ENCODE measurements at places on chromosomes 5 and 9. TPM values are rescaled to one million over a fixed set of nuclear protein-coding genes. Genes with fewer than 3 reads are reported as not detected.

DNA sequence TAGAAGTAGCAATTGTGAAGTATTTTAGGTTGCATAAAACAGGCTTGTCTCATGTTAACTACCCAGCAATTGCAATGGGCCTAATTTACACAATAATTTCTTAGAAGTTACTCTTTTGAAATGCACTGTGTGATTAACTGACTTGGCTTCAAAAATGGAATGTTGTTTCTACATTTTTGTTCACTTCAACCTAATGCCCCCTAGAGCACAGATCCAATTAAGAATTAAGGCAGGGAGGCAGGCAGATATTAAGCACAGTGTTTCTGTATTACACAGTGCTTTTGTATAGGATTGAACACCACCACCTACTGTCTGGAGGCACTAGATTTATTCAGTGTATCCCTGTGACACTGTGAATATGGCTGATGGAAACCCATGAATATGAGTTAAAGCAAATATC, 302.1 kb downstream of the FBXL17 start:
- DNase-seq: no peak

Gene SPATA31C1
- total RNA-seq: 13.5 TPM

- peak; percentile 87 for DNase-seq
These were observed 49.6 kb upstream of the PSD2 start for GRCh38 chr5:139745800-139746690.

Gene TTC23L
- total RNA-seq: 28.2 TPM

GRCh38 chr5:43620944-43621505, 18.0 kb downstream of the NNT start:
- no peak for DNase-seq

Gene CDC20B
- 15.6 TPM for total RNA-seq

DNA sequence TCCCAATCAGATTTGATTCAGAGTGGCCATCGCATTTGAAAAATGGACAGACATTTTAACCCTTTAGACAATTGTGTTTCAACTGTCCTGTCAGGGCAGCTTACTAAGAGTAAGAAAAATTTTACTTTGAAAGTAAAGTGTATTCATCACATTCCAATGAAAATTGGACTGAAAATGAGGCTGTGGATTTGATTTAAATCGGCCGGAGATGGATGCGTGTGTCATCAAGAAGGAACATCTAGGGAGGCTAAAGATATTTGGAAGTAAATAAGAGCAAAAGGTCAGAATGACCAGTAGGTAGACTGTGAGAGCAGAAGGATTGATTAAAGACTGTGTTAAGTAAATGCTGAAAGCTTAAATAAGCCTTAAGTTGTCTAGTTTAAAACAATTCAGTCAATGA, 1.5 kb downstream of the ZCCHC7 start:
- DNase-seq: no peak

Gene DTWD2
- 15.8 TPM for total RNA-seq

DNA sequence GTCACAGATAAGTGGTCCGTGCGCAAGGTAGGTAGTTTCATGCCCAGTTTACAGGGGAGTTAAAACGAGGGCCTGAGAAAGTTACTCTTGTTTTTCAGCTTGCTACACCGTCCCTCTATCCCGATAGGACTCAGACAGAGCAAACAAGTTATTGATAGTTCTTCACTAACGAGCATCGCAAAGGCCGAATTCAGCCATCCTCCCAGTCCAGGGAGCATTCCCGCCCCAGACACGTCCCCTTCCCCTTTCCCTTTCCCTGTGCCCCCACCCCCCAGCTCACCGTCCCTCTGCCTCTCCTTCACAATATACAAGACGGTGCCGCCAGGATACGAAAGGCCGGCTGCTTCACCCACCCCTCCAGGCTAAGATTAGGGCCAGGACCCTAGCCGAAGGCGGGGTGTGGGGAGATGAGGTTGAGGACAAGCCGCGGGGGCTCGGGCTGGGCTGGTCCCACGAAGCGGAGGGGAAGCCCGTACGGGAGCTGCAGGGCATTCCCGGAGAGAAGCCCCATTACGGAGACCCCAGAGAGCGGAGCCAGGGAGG, 599 bp downstream of the KIAA1191 start:
- DNase-seq: peak; percentile 38

Gene BAAT
- 0.31 TPM for total RNA-seq

DNA sequence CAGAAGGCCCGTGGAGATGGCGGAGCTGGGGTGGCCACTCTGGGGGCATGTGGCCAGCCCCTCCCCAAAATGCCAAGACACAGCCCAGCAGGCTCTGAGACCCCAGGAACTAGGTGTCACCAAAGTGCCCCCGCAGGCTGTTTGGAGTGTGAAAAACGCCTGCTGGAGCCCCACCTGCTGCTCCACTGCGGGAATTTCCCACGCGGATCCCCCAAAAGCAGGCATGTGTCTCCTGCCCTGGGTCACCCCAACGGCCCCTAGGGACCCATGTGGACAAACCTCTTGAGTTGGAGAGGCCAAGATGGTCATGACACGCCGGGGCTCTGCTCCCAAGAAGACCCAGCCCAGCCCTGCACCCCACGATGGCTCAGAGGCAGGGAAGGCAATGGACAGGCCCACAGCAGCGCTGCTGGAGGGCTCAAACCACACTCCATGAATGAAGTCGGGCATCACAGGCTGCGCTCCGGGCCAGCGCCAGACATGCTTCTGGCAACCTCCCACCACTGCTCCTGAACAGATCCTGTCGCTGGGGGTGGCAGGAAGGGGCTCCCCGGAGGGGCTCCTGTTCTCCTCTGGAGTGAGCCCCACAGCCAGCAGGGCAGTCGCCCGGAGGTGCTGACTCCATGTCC, 15.3 kb downstream of the NOTCH1 start:
- DNase-seq: no peak

Gene CMYA5
- total RNA-seq: 27.3 TPM

Gene TMC1
- 5.4 TPM for total RNA-seq

Gene SLC25A2
- total RNA-seq: 4.0 TPM

- DNase-seq: no peak
These were observed 382.4 kb downstream of the TMEM38B start for GRCh38 chr9:106076711-106077110.

- DNase-seq: no peak
These were observed 11.1 kb downstream of the CCDC187 start for GRCh38 chr9:136292591-136293448.

GRCh38 chr5:85671223-85671970, 946.3 kb upstream of the COX7C start:
- no peak for DNase-seq

DNA sequence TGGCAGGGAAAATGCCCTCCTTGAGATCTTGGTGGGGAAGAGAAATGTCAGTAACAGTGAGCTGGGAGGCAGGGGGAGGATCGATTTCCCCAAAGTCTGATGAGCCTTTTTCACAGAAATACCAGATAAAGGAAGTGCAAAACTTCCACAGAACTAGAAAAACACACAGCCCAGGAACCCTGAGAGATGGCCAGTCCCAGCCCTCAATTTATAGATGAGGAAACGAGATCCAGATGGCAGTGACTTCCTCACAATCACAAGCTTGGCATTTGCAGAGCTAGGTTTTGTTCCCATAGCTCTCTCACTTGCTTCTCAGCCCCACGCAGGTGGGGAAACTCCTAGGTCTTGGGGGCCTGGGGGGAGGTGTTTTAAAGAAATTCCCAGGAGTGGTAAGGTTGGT, 3.8 kb upstream of the GGTA1 start:
- DNase-seq: no peak

- no peak for DNase-seq
These were observed 25.4 kb downstream of the HRH2 start for GRCh38 chr5:175683231-175683630.

Gene FBN2
- total RNA-seq: 13.8 TPM

DNA sequence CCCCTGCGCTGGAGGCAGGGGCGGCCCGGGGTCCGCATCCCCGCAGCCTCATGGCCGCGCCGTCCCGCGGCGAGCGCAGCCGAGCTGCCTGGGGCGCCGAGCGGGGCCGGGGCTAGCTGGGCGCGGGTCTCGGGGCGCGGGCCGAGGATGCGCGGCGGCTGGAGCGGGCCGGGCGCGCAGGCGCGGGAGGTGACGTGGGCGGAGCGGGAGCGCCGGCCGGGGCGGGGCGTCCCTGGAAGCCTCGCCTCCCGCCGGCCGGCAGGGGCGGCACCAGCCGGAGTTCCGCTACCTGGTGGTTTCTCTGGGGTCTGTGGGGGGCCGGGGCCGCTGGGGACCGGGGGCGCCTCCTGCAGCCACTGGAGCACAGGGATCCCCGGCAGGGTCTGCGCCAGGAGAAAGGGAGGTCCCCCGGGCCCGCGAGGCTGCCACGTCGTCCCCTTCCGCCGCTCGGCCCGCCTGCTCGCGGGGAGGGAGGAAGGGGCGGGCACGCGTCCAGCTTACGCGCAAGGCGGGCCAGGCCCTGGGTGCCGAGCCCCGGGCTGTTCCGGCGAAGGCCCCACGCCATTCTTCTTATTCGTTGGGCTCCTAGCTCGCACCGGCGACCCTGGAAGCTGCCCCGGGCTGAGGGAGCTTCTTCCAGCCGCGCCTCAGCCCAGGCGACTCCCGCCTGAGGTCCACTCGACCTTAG, at the start of gene LPCAT1:
TSS of gene LPCAT1 (minus strand) at position 168 of the 688 bp plus-strand sequence. CDS start at position 52, 116 bp downstream.
- DNase-seq: peak; percentile 79

DNA sequence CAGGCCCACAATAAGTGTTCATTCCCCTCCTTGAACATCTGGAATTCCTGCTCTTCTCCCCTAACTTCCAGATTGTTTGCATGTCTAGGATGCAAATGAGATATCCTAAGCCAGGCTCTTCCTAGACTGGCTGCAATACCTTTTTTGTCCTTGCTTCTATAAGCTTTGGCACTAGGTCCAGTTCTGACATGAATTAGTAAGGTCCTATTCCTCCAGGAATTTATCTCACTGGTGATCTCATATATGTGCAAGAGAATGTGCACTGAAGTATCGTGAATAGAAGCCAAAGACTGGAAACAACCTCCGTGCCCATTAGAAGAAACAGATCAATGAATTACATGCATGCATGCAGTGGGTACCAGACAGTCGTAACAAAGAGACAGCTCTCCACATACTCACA, 25.2 kb downstream of the DUSP1 start:
- DNase-seq: no peak

GRCh38 chr9:85216601-85217000, 525.2 kb downstream of the AGTPBP1 start:
- DNase-seq: no peak

Gene SLC6A19
- total RNA-seq: 0.16 TPM

DNA sequence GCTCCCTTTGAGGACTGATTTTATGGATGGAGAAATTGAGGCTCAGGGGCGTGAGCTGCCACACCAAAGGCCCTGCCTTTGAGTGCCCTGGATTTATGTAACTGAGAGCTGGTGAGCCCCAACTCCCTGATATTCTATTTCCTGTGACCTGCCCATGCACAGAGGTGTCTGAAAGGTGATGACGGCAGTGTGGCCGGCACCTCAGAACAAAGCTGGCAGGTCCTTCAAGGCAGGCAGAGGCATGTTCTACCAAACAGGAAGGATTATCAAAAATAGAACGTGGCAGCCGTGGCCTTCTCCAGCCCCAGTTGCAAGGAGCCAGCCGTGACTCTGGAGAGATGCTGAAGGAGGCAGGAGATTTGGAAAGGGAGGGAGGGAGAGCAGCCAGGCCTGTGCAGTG, 36.2 kb downstream of the INSYN2B start:
- DNase-seq: no peak

Gene GLT6D1
- total RNA-seq: 0.47 TPM

GRCh38 chr5:40483316-40483715, 196.4 kb upstream of the PTGER4 start:
- DNase-seq: no peak

DNA sequence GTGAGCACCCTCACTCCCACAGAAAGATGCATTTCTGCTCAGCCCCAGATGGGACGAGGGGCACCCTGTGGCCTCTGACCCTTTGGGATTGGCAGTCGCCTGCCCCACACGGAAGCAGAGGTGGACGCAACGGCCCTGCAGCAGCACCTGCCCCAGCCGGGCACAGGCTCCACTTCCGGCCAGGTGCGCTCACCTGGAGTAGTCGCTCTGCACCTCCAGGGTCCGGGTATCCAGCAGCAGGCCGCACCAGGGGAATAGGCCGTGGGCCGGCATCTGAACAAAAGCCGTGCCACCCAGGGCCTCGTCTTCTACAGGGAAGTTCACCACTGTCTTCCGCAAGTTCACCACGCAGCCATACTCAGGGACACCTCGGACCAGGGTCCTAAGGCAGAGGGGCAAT, 30.7 kb downstream of the TERT start:
- no peak for DNase-seq

Gene SLC34A3
- 0.24 TPM for total RNA-seq

GRCh38 chr5:76403766-76404222, 709 bp downstream of the IQGAP2 start:
- DNase-seq: no peak

Gene SMIM33
- 0.16 TPM for total RNA-seq

DNA sequence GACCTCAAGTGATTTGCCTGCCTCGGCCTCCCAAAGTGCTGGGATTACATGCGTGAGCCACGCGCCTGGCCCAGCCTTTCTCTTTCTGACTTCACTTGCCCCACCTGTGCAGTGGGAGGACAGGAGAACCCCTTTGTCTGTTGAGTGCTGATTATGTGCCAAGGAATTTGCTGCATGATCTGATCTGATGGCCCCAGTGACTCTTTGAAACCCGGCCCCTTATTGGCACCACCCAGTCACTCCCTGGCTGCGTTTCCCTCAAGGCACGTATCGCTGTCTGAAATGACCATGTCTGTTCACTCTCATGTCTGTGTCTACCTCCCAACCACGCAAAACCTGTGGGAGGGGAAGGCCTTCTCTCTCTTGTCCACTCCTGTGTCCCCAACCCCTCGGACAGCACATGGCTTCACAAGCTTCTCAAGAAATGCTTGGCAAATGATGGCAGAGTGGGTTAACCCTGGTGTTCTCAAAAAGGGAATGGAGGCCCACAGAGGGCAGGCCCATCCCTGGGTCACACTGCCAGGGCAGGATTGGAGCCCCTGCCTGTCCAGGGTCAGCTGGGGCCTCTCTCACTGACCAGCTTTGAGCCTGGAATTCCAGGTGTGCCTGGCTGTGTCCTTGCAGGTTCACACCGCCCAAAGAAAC, 21.9 kb downstream of the NEK6 start:
- DNase-seq: no peak

Gene TMEM252
- not detected for total RNA-seq

DNA sequence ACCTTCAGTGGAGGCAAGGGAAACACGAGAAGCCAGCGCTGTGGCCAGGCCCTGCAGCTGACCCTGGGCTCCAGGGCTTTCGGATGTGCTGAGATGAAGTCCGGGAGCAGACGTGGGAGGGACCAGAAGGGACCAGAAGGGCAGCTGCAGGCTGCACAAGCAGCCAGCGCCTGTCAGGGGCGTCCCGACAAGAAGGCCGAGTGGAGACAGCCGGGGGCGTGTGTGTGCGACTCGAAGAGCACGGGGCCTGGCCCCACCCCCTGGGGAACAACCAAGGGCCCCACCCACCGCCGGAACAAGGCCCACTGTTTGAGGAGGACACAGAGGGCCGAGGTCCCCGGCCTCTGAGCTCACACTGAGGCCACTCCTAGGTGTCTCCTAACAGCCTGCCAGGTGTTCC, 31.4 kb downstream of the SLC12A7 start:
- DNase-seq: peak; percentile 52
